Neural crest cell (in vitro differentiated cells): ENCODE measurements at places on chromosomes 7 and 10.

- no peak for DNase-seq
These were observed 184.7 kb downstream of the DOCK4 start for GRCh38 chr7:112021379-112022044.

GRCh38 chr7:27966219-27966780 is 214.3 kb downstream of the JAZF1 start:
- DNase-seq: no peak

DNA sequence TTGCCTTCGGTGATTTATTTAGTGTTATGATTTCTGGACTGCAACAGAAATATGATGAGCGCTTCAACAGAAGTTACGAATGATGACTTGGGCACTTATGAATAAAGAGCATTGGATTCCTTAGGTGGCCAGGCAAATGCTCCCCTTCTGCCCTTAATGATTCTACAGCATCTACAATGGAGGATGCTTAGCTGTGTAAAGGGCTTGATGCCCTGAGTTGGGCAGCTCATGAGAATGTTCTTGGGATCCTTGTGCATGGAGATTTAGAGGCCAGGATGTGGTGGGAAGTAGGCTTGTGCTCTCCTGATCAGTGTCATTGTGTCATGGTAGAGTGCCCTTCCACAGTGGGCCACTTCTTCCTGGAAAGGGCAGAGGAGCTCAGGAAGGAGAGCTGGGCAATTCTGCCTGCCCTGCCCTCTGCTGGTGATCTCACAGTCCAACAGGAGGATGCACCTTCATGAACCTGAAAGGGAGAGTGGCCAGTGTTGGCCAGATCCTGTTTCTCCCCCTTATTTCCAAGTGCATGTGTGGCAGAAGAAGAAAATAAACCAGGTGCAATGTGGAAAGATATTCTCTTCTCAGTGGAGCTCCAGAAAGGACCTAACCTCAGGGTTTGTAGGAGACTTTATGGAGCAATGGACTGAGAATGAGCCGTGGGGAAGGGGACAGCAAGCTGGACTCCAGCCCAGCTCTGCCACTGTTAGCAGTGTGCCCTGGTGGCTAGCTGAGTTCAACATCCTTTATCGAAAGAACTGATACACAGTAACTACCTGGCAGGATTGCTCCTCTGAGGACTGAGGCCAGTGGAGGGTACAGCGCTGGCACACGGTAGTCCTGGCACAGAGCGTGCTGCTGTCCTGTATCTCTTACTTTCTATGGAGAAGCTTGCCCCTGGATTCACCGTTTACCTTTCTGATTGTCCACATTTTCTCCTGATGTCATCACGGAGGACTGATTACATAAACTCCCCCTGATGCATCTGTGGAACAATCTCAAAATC is 182.9 kb downstream of the BMPER start:
- peak; percentile 28 for DNase-seq

- DNase-seq: no peak
These were observed 32.8 kb upstream of the PHF14 start for GRCh38 chr7:10940704-10941355.

GRCh38 chr7:12746211-12746610 is 58.8 kb downstream of the ARL4A start:
- no peak for DNase-seq

DNA sequence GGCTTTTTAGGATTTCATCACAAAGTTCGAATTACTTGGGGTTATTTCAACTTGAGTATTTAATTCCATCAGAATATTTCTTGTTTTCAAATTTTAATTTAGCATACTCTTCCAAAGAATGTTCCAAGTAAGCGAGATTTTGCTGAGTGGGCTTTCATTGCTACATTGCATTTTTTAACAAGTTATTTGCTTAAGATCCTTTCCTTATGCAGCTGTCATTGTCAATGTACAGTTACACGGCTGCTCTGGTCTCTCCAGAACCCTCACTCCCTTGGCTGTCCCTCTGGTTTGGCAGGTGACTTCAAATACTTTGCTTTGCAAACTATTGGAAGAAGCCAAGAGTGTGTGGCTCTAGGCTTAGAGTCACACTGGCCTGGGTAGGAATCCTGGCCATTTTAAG is 80.0 kb downstream of the CFAP58 start:
- no peak for DNase-seq

GRCh38 chr10:128522551-128523308 is 396.5 kb upstream of the MKI67 start:
- DNase-seq: no peak

GRCh38 chr7:92226981-92227380 is 18.7 kb downstream of the KRIT1 start:
- no peak for DNase-seq

DNA sequence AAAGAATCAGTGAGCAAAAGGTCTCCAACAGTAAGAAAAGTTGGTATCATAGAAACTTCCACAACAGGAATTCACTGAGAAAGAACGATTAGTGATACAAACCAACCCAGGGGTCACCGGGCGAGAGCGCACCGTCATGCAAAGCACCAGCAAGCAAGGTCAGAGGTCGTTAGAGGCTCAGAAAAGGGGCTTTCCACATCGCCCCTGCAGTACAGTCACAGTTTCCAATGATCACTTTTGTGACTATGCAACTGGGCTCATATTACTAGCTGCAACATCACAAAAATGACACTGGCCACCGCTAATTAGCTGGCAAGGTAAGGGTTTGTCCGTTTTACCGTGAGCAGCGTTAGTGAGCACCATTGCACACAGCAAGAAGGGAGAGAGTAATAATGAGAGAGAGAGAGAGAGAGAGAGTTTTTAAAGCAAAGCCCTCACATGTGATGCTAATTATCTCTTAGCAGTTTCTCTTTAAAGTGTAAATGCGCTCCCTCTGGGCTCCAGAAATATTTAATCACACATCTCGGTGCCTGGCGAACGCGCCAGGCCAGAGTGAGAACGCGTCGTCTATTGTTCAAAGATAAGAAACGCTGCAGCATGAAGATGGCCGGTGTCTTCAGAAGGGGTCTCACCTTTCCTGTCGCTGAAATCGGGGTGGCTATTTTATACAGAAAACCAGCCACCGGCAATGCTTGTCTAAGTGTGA is 237.5 kb downstream of the DNAJB6 start:
- DNase-seq: no peak

DNA sequence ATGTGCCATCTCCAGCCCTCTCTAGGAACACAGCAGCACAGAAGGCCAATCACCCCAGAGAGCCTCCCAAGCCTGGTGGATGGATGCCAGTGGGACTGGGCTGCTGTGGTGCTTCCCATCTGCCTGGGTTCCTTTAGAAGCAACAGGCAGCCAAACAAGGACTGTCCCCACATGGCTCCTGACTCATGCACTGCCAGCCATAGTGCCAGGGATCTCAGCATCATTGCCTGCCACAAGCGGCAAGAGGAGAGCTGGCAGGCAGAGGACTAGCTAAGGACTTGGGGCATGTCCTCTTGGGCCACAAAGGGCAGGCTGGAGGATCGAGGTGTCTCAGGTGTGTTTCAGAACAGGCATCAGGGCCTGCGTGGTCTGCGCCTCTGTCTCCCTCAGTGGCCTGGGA is 23.4 kb upstream of the FIGNL1 start:
- DNase-seq: no peak

GRCh38 chr10:117996709-117997108 is 50.0 kb downstream of the RAB11FIP2 start:
- DNase-seq: no peak

DNA sequence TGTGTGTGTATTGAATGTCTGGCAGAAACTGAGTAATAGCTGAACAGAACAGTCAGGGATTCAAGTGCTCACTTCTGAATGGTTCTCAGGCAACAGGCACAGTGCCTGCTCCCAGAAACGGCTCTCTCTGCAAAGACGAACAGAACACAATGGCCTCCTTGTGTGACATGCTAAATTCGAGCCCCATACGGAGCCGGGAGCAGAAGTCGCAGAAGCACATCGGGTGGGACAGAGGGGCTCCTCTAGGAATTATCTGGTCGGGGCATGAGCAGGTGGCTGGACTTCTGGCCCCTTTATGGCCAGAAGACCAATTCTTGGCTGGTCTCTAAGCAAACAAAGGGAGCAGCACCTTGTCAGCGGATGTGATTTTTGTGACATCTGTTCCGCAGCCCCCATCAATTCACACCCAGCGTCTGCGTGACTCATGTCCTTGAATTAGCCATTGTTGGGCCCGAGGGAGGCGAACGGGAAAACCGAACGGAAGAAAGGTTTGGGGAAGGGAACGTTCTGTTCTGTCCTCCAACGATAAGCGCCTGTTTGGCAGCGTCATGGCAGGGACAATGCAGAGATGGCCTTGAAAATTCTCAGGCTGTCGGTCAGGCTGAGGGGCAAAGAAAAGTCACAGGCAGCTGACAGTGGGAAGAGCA is 47.3 kb upstream of the NPTX2 start:
- no peak for DNase-seq

DNA sequence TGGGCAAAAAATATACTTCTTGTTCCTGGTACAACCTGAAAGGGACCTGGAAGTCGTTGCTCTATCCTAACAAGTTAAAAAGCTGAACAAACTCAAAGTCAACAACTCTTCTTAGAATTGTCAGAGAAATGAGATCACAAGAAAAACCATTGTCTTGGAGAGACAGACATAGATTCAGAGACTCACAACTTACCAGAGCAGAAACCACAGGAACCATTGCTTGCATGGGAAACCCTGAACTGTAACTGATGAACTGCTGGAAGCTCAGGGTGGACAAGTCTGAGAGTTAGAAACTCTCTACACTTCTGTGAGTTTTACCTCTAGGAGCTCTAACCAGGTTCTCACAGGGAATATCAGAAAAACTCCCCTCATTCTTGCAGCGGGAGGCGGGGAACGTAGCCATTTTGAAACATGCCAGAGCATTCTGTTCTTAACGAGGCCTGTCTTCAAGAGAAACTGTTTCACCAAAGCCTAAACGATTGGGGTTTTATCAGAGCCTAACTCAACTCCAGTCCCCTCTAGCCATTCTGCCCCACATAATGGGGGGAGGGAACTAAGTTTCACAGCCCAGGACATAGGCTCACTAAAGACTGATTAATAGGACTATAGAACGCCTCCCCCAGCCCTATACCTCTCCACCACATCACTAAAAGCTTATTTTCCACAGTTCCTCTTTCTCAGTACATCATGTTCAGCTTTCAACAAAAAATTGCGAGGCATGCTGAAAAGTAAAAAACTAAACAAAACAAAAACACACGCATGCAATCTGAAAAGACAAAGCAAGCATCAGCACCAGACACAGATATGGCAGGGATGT is 12.0 kb upstream of the GSDME start:
- no peak for DNase-seq

GRCh38 chr7:131164025-131164925 is 163.4 kb upstream of the MKLN1 start:
- no peak for DNase-seq

- DNase-seq: no peak
These were observed 24.6 kb upstream of the HUS1 start for GRCh38 chr7:48004032-48004431.

GRCh38 chr7:112788778-112789343 is 1.3 kb downstream of the TMEM168 start:
- DNase-seq: no peak

DNA sequence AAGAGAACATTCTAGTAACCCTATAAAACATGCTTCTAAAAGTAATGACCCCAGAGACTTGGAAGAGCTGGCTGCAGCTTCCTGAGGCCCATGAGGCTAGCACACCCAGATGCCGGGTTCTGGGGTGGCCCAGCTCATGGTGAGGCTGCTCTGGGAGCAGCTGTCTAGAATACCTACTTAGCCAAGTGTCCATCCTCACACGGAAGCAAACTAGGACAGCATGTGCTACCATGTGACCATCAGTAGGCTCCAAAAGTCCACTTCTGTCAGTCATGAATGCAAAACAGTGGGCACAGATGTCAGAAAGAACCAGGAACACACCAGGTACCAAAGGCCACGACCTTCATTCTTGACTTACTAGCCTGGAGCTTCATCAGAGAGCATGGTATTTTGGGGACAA is 32.4 kb downstream of the CTBP2 start:
- no peak for DNase-seq

DNA sequence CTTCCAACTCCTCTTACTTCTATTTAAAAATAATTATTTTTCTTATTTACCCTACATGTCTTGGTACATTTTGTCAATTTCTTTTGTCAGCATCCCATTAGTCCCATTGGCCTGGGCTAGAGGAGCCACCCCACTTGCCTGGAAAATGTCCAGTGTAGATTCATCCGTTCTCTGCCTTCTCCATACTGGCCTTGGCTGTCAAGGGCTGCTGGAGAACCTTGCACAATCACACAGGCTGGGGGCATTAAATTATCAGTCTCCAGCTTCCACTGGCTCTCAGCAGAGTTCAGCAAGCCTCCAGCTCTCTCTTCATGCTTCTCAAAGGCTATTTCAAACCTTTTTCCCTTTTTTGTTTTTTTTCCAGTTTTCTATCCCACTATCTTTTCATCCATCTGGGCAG is 13.8 kb upstream of the ZCCHC24 start:
- DNase-seq: no peak
